ENCODE measurements at places on chromosomes 1 and 21.

- DNase-seq: no peak
These were observed 32.9 kb upstream of the COL6A1 start for GRCh38 chr21:45948576-45949141.

- DNase-seq: no peak
These were observed 14.1 kb upstream of the RNF223 start for GRCh38 chr1:1088029-1088800.

DNA sequence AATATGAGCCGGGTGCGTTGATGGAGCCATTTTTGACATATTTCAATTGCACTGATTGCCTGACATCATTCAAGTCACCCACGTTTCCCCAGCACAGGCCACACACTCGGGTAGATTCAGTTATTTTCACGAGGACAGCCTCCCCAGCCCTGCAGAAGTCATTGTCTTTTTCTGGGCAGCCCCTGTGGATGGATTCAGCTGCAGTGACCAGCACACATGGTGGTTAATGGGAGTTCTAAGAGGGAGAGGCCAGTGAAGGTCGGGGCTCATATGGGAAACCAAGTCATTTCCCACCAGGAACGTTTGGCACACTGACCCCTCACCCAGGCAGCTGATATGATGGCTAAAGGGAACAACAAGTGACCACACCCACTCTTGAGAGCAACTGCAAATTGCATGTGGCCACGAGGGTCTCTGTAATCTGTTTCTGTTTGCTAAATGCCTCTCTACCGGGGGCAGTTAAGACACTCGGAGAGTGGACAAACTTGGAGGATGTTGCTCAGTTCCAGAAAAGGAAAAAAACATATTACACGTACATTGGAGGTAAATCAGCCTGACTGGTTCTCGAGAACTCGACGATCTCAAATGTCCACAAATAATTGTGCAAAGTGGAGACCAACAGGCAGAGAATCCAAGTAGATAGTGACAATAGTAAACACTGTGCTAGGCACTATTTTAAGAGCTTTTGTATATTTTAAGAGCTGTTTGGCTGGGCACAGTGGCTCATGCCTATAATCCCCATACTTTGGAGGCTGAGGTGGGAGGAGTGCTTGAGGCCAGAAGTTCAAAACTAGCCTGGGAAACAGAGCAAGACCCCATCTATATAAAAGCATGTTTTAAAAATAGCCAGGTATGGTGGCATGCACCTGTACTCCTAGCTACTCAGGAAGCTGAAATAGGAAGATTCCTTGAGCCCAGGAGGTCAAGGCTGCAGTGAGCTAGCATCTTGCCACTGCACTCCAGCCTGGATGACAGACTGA is 167.2 kb upstream of the IRF2BP2 start:
- no peak for DNase-seq

GRCh38 chr1:158520021-158520420 is 34.2 kb downstream of the OR6Y1 start:
- DNase-seq: no peak

GRCh38 chr1:94527447-94528031 is 14.0 kb downstream of the F3 start:
- DNase-seq: no peak

DNA sequence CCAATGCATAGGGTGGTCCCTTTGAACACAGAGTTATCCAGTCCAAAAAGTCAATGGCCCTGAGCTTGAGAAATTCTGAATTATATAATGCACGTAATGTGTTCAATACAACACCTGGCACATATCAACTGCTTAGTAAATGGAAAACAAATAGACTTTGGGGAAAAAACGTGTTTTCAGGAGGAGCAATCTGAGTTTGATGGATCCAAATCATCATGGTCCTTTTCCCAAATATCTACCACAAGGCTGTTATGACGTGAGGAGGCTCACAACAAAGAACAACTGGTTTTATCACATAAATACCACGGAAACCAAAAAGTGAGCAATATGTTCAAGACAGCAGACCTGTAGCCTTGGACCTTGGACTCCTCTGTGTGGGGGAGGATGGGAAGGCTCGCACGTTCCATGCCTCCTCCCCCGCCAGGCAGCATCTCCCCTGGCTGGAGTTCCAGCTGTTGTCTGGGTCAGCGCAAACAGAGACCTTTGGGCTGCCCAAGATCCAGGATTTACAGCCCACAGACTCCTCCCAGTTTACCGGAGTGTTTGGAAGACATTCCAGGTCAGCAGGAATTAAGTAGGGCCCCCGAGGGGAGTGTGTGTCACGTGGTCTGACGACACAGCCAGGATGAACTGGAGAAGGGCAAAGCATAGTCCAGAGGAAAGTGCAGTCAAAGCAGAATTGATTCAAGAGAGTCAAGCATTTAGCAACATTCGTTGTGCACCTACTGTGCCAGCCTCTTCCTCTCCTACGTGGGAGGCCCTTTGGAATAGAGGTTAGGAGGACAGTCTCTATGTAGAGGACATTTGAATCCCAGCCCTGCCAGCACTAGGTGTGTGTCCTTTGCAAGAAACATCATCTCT is 32.2 kb upstream of the MED18 start:
- no peak for DNase-seq

GRCh38 chr1:236489710-236490377 is 33.9 kb upstream of the LGALS8 start:
- peak; percentile 32 for DNase-seq

DNA sequence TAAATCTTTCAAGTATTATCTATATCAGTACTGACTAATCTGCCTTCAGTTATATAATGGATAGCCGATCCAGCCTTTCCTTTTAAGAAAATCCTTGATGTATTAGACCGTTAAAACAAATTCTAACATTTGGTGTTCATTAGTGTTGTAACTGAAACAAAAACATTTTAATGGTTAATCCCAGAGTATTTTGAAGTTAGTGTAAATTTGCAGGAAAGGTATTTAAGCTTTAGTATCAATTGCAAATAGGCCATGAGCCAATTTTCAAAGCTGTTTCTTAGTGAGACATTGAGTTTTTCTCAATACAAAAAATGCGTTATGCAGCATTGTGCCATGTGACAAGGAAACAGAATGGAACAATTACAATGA is 29.6 kb downstream of the DISP1 start:
- no peak for DNase-seq

DNA sequence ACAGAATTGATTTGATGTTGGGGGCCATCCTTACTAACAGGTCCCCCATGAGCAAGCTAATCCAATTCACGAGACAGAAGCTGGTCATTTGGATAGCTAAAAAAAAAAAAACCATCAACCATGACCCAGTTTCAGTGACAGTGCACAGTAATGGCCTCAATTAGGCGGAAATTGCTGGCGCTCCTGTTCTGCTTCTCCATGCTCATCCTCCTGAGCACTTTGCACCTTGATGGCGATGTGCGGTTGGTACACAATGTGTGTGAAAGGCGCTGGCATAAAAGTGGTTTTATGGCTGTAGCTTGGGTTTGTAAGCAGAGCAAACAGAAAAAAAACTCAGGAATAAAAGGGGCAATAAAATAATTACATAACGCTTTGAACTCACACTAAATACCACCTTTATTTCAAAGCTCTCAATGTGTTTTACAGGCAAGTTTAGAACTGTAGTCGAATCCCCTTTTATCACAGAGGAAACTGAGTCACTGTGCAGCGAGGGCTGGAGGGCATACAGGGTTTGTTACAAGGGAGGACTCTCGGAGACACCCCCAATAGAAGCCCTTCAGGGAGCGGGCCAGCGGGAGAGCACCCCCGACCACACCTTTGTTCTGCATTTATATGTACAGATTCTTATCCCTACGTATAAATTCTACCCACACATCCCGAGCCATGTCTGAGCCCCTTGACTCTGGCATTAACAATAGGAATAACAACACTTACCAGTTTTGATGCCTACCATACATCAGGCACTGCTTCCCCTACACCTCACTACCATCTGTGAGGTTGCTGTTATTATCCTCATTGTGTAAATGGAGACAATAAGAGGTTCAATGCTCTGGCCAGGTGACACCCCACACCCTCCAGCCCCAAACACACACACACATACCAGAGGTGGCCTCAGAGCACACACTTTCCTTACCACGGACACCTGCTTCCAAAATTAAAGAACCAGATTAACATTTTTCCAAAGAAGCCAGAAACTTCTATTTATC is 213.5 kb upstream of the IRF2BP2 start:
- DNase-seq: no peak

DNA sequence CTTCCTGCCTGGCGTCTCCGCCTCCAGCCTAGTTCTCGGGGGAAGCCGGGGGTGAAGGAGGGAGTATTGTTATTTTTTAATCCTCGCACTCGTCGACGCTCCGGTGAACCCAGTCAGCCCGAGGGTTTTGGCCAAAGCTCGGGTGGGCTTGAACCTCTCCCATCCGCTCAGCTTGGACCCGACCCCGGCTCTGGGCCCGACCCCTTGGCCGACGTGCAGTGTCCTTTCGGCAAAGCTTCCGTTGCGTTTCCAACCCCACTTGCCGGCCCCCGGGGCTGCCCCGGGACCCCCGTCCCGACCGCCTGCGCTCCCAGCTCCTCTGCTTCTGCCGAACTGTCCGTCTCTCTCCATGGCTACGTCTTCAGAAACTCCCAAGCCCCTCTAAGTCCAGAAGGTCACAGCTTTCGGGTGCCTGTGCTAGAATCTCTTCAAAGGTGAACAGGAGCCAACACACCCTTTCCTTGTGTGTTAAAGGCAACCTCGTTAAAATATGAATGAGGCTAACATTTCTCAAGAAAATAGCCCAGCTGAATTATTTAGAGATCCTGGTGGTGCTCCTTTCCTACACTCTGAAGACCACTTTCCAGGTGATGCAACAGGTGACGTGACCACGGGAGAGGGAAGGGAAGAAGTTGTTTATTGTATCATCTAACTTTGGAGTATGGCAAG is 647 bp downstream of the DESI2 start:
- DNase-seq: no peak

DNA sequence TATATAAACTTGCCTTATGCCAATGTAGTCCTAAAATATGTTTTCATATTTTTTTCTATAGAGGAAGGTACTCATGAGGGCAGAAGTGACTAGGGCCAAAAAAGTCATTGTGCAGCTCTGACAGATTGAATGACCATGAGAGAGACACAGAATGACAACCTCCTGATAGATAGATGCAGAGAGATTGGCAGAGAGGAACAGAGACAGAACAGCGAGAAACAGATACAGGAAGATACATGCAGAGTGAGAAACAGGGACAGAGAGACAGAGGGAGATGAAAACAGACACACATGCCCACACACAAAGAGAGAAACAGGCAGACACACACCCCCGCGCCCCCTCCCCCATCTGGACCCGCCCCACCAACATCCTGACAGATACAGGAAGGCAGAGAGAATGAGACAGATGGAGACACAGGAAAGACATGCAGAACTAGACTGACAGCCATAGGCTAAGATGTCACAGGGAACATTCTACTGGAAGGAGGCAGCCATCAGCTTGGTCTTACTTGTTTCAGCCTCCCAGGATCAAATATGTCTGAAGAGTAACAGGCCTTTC is 211.1 kb downstream of the ST6GALNAC3 start:
- no peak for DNase-seq

GRCh38 chr1:170355267-170355801 is 176.6 kb upstream of the GORAB start:
- no peak for DNase-seq

DNA sequence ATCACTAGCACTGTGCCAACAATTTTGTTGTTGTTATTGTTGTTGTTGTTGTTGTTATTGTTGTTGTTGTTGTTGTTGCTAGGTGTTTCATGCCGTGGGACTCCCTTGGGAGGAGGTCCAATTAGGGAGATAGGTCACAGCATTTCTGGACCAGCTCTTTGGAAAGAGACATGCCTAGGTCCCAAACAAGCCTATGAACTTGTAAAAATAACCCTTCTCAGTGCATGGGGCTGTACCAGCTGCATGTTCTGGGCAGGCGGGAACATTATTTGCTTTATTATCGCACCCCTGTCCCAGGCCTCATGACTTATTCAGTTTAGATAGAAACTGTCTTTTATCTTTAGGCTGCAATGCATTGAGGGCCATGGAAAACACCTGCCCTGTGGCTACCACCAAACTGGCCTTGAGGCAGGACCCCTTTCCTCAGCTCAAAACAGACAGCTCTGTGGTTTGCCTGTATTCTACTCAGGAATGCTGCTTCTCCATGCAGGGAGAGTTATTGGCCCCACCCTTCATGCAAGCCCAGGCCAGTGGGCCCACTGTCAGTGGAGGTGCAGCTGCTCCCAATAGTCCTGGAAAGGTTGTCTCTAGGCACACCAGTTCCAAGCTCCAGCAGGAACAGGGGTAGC is 386.5 kb upstream of the BRINP3 start:
- no peak for DNase-seq

DNA sequence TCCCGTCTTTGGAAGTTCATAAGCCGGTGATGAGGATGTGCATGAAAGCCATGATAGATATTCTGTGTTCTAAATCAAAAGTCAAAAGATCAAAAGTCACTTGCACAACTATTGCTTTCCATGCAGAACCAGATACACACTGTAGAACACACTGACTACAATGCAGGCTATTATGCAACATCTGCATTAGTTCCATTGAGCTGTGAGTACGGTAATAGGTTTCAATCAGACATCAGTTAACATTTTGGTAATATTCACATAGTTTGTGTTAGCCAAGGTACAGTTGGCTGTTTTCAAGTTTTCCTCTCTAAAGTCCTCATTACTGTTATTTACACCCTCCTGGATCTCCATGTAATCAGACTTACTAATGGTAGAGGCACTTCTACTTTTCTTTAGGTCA is 3.1 kb downstream of the KCNA2 start:
- no peak for DNase-seq

DNA sequence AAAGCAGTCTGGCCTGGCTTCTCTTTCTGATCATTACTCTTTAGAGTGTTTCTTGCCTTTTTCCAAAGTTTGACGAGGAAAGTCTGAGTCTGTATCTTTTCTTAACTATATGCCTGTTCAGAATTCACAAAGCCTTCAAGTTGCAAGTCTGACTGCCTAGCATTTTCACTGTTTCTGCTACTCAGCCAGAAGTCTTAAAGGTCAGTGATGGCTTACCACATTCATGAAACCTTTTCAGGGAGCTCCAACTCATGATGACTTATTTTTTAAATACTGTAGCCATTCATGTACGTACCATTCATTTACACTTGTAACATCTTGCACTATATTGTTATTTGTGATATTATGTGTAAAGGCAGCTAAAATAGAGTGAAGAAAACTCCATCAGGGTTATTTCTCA is 58.2 kb downstream of the TNFSF4 start:
- DNase-seq: no peak

DNA sequence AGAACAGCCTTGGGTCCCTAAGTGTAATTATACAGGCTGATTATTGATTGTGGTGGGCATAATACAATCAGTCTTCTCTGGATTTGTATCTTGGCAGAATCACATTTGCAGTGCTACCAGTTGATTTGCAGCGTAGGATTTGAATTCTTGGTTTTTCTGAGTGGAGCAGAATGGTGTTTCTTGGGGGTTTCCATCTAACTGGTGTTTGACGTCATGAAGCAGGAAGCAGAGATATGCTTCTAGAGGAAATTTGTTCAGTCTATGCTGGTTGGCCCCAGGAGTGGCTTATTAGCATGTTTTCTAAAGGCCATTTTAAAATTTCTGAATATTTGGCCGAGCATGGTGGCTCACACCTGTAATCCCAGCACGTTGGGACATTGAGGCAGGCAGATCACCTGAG is 3.4 kb downstream of the CTTNBP2NL start:
- DNase-seq: no peak

All from memory B cell (primary cell).